Glomerular endothelial cell (primary cell): ENCODE measurements at places on chromosomes 6 and 20.

DNA sequence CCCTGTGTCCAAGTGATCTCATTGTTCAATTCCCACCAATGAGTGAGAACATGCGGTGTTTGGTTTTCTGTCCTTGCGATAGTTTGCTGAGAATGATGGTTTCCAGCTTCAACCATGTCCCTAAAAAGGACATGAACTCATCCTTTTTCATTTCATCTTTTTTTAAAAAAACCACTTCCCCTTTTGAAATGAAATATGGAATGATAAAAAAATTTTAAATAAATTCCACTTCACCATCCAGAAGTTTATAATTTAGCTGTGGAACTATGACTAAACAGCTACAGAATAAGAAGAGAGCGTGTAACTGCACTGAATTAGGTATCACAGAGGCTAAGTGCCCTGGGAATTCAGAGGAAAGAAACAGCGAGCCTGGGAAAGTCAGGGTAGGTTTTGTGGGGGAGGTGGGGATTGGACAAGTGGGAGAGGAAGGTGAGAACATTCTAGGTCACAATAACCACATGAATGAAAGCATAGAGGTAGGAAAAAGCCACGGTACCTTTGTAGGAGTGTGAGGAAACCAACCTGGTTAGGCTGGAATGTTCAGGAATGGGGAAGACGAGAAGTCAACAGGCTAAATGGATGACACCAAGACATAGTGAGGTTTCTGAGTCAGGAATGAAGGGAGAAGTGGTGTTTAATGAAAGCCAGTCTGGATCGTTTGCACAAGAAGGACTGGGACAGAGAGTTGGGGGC is 11.0 kb downstream of the TRIM10 start:
- no peak for DNase-seq

DNA sequence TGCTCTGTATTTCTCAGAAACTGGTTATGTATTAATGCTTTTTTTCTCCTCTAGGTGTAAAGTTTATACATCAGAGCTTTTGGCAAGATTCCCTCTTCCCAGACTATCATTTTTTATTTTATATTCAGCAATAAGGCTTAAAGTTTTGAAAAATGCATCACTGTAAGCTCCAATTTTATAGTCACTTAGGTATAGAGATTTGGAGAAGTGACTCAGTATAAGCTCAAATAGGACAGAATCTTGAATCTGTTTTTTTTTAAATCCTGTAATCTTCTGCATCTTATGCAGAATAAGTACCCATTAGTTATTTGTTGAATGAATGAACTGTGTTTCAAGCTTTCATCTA is 1.0 kb downstream of the NCOA7 start:
- DNase-seq: no peak

- DNase-seq: no peak
Measured at GRCh38 chr6:123990376-123990775, 186.7 kb downstream of the NKAIN2 start.

DNA sequence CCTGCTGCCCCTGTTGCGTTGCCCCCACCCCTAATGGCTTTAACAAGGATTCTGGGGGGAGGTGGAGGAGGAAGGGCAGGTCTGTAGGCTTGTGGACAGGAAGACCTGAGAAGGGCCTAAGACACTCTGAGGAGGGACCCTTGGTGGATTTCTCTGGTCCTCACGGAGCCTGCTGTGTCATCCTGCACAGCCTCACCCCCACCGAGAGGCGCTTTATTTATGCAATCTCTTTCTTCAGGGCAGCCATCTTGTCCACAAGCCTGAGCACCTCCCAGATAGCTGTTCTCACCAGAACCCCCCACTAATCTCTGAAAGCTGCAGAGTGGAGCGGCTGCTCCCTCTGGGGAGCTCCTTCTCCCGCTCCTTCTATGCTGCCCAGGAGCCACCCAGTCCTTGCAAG is 59.3 kb upstream of the MLN start:
- no peak for DNase-seq

DNA sequence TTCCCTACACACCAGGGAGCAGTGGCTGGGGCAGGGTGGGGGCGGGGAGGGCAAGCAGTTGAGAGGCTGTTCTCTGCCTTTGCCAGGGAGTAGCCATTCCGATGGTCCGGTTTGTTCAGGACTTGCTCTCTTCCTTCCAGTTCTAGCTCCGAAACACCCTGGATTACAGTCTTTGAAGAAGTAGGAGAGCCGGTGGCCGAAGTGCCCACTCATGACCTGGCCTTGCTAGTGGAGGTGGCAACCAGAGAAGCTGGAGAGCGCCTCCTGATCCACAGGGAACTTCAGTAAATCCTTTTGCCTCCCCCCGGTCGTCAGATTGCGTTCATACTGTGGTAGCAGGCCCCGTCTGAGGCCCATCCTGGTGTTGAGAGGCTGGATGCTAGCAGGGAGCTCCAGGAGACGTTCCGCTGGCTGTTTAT is 92.8 kb downstream of the ARID1B start:
- DNase-seq: no peak

GRCh38 chr20:12255461-12255970 is 337.8 kb downstream of the BTBD3 start:
- DNase-seq: no peak

- DNase-seq: peak; percentile 60
Measured at GRCh38 chr6:4055420-4056041, 23.4 kb downstream of the FAM217A start.

- no peak for DNase-seq
Measured at GRCh38 chr6:144957236-144957937, 672.3 kb downstream of the UTRN start.

DNA sequence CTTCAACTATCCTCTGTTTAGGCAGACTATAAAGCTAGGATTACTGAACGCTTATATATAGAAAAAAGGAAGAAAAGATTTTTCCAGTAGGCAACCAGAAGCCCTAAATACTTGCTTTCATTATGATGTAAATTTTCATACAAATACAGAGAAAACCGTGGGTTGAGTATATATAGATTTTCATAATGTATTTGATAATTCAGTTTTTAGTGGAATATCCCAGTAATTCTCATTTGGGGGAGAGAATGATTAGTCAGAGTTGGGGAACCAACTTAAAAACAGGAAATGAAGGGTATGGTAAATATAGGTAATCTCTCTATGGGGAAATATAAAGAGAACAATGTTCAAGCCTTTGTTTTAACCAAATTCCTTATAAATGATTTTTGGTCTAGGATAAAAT is 154.0 kb upstream of the CITED2 start:
- DNase-seq: no peak

- DNase-seq: no peak
Measured at GRCh38 chr20:63696628-63697356, at the start of gene TNFRSF6B. Gene TNFRSF6B (plus strand): TSS chr20:63696652. CDS start chr20:63696768, 116 bp downstream.

DNA sequence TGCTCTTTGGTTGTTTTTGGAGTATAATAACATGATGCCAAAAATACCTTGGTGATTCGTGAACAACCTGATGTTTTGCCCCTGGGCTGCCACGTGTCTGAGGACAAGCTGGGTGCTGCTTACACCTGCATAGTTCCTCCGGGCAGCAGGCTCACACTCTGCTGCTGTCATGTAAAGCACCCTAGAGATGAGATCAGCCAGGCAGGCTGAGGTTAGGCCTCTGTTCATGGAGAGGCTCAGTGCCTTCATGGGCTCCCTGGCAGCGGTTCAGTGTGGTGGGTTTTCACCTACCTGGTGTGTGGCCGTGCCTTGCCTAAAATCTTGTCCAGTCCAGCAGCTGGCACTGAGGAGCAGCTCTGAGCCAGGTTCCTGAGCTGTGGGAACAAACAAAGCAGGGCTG is 60.1 kb upstream of the TAGAP start:
- no peak for DNase-seq

GRCh38 chr6:133705731-133706130 is 183.2 kb upstream of the TCF21 start:
- DNase-seq: no peak

- DNase-seq: no peak
Measured at GRCh38 chr6:16909658-16910360, 148.5 kb upstream of the ATXN1 start.

- no peak for DNase-seq
Measured at GRCh38 chr20:57428324-57429158, 37.3 kb downstream of the RBM38 start.

DNA sequence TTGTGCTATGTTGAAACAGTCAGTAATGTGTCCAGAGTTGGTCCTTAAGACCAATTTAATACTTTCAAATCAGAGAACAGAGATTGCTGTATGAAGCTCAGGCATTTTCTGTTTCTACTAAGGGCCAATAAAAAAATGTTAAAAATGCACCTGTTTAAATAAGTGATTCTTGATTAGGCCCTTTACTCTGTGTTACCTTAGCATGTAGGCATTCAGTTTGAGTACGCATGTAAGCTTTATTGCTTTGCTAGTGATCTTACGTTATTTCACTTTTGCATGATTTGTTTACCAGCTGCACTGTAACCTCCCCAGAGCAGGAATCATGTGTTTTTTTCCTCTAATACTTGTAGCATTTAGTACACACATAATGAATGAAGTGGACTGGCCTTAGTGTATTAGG is 61.0 kb downstream of the AFG1L start:
- DNase-seq: no peak

GRCh38 chr6:7819431-7820015 is 91.1 kb downstream of the TXNDC5 start:
- DNase-seq: no peak

GRCh38 chr6:17950095-17950494 is 37.3 kb downstream of the KIF13A start:
- DNase-seq: no peak

DNA sequence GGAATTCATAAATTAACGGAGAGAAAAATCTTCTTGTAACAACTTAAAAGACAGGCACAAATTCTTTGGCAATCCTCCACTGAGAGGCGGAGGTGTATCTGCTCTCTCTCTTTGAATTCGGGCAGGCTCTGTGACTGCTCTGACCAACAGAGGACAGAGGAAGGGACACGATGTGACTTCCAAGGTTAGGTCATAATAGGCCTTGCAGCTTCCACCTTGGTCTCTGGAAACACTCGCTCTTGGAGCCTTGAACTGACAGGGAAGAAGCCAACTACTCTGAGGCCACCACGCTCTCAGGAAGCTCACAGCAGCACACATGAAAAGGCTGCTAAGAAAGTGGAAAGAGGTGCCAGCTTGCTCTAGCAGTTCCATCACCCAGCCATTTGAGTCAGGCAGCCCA is 14.9 kb downstream of the TOMM34 start:
- no peak for DNase-seq

GRCh38 chr20:11646359-11646758 is 271.3 kb upstream of the BTBD3 start:
- DNase-seq: no peak

DNA sequence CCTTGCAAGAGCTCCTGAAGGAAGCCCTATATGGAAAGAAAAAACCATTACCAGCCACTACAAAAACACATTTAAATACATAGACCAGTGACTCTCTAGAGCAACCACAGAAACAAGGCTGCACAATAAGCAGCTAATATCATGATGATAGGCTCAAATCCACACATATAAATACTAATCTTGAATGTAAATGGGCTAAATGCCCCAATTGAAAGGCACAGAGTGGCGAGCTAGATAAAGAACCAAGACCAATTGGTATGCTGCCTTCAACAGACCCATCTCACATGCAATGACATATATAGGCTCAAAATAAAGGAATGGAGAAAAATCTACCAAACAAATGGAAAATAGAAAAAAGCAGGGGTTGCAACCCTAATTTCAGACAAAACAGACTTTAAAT is 153.0 kb downstream of the LRRC1 start:
- DNase-seq: no peak

DNA sequence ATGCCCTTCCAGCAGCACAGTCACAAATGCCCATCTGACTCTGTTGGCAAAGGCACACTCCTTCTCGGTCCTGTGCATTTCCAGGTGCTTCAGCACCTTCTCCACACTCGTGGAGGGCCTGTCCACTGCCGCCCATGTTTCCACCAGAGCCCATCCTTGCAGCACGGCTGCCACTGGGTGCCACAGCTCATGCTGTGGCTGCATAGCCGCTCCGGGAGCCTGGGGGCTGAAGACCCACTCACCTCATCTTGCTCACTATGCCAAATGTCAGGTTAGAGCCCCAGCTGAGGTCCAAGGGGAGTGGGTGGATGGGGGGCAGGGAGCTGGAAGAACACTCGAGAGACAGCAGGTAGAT is 6.9 kb downstream of the ZKSCAN3 start:
- no peak for DNase-seq

DNA sequence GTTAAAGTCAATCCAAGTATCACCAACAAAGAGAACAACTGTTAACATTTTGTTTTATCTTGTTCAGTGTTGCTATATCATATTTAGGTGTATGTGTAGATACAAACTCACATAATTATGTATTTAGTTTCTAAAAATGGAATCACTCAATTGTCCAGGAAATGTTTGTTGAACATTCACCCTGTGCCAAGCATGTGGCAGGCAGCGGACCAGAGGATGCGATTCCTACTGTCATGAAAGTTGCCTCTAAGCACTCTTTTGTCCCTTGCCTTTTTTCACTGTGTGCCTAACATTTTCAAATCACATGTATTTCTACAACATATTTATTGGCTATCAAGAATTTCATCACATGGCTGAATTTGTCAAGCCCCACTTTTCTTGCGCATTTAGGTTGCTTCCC is 16.9 kb upstream of the TGM2 start:
- no peak for DNase-seq

GRCh38 chr6:34795836-34796425 is 4.0 kb downstream of the BLTP3A start:
- DNase-seq: no peak

DNA sequence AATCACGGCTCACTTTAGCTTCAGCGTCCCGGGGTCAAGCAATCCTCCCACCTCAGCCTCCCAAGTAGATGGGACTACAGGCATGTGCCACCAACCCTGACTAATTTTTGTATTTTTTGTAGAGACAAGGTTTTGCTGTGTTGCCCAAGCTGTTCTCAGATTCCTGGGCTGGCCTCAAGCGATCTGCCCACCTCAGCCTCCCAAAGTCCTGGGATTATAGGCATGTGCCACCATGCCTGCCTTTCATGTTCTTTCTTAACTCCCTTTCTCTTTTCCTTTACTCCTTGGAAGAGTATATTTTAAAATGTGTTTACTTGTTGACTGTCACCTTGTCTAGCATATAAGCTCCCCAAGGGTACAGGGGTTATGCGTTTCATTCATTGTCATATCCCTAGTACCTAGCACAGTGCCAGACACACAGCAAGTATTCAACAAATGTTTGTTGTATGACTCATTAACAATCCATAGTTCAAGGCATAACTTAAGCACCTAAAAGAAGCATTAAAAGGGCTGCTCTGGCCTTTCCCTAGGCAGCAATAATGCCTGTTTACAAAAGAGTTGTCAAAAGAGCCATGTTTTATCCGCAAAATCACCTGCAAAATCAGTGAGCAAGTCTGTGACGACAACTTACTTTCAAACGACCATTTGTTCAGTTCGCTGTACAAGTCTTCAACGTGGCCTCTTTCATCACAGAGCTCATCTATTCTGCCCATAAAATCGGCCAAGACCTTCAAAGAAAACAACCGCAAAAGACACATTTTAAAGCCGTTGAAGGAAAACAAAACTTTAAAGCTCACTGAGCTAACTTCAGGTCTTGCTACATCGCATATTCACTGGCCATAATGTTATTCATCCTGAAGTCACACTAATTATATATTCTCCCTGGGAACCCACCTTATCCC is 4.6 kb downstream of the CYP24A1 start:
- DNase-seq: no peak

- DNase-seq: no peak
Measured at GRCh38 chr6:150250826-150251225, 108.0 kb downstream of the PPP1R14C start.
